ENCODE measurements at places on chromosomes 4 and X.

DNA sequence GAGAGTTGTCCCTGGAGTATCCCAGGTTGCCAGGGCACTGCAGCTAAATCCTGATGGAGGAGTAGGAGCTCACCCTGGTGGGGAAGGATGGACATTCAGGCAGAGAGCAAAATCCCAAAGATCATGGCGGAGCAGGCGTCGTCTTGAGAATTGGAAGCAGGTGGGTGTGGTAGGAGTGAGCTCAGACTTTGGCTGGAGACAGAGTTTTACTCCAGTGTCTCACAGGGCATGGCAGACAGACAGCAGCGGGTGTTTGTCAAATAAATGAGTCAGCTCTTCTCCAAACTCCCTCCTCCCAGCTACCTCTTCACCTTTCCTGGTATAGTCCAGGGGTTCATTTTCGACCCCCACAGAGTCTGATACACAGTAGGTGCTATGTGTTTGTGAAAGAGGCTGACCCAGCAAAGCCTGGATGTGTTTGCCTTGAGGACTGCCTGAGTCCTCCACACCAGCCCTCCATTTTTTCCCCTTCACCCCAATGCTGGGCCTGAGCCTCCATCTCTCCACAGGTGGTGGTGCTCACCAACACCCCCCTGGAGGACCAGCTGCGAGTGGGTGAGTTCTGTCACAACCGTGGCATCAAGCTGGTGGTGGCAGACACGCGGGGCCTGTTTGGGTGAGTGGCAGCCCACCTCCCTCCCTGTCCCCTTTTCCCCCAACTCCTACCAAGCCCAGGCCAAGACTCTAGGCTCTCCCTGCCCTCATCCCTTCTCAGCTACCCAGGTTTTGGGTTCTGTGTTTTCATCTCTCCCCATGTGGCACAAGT lies 6.9 kb downstream of the UBA1 start:
- no peak for DNase-seq

DNA sequence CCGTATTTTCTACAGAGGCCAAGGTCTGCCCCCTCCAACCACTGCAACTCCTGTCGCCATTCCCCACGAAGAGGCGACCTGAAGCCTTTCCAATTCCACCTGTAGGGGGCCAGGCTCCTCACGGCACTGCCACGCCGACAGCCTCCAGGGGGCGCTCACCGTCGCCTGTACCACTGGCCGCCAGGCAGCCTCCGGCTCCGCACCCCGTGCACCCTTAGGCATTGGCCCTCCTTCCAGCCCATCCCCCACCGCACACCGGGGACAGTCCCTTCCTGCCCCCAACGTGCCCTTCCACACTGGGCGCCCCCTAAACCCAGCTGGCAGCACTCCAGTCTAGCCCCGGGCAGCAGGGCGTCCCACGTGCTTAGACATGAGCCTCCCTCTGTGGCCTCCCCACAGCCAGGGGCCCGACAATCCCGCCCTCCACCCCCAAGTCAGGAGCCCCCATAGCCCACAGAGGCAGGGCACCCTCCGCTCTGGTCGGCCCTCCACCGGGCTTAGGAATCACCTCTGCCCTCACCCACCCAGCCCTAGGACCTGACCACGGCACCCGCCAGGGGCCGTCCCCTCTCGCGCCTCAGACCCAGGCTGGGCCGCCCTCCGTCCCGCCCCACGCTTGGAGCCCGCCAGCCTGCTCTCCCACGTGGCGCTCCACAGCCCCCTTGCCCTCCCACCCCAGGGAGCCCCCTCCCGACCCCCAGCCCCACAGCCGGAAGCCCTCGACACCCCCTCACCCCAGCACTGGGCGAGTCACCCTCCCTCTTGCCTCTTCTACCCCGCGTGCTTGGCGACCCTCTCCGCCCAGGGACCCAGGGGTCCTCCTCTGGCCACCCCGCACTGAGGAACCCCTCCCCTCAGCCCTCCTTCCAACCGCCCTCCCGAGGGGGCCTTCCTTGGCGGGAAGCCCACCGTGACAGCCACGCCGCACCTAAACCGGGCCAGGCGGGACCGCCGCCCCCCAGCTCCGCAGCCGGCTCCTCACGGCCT lies 711 bp downstream of the PNMA6E start:
- DNase-seq: peak; percentile 24

GRCh38 chr4:53676402-53676871 lies 85.2 kb upstream of the LNX1 start:
- DNase-seq: no peak

- no peak for DNase-seq
These were observed 659.1 kb downstream of the GRID2 start for GRCh38 chr4:92962831-92963230.

DNA sequence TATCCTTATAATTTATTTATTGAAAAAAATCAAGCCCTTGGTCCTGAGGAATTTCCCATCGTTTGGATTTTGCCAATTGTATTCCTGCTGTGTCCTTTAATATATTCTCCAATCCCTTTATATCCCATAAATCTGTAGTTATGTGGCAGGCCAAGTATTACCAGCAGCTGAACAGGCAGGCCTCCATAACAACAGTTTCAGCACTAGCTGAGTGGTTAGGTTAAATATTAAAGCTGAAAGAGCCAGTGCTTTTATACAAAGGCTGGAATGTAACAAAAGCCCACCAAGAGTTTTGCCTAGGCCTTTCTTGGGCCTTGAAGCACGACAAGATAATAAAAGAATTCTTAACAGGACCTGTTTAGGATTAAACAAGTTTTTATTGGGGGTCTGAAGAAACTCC lies 366.6 kb upstream of the GALNT7 start:
- no peak for DNase-seq

DNA sequence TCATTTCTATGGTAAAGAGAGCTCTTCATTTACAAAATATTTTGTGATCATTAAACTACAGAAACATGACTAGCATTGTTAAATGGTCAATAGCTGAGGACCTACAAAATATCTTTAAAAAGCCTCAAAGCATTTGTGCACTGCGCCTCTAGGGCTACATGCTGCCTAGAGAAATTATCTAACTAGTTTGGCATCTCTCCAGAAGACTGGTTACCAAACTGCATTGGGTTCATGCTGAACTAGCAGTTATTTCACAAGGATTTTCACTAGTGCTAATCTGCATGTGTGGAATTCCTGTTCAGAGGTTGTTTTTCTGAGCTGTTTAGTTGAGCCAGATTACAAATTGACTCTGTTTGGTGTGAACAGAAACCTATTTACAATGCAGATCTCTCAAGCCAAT lies 58.5 kb upstream of the PITX2 start:
- DNase-seq: no peak

DNA sequence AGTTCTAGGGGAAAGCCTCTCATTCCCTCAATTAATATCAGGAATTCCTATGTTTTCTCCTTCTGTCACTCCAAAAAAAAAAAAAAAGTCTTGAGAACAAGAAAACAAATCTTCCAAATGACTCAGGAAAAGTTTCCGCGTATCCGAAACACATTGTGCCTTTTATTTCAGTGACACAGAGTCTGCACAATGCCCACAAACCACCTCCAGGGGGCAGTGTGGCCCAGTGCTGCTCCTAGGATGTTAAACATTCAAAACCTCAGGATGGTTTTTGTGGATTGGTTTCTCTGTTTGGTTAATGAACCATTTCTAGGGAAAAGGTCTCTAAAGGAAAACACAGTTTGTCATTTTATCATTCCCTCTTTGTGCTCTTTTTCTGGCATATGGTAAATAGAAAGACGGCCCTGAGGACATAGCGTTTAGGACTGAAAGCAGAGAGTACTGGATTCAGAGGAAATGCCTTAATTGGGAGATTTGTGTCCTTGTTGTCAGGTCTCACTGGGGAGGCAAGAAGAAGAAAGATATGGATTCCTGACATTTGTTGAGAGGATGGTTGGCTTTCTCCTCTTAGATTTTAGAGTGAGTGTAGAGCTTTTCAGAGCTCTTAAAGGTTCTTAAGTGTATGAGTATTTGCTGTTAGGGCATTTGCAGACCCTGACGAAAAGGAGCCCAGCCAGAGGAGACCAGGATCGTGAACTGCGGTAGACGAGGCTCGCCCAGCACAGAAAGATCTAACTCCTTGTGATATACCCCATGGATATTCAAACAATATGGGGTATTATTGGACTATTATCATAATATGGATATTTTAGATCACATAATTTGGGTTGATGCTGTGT lies 65.7 kb upstream of the MAP9 start:
- DNase-seq: peak; percentile 3

GRCh38 chrX:100208076-100208475 lies 202.0 kb downstream of the PCDH19 start:
- no peak for DNase-seq

DNA sequence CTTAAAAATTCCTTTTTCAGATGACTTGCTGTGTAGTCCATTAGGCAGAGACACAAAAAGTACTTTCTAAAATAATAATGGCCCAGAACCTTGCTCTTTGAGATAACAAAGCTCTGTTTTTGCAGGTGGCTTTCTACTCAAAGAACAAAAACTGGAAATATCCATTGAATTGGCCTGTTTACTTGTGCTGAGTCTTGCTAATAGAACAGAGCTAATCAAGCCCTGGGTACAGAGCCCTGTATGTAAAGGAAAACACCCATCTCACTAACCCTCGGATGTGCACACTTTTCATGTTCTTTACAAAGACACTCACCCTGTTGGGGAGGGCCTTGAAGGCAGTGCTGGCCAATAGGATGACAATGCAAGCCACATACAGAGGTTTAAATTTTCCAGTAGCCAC lies 27.0 kb upstream of the LNX1 start:
- no peak for DNase-seq

- no peak for DNase-seq
These were observed 34.3 kb downstream of the TRIM61 start for GRCh38 chr4:164943192-164943591.

- no peak for DNase-seq
These were observed 59.2 kb downstream of the CPLX1 start for GRCh38 chr4:766559-767283.

DNA sequence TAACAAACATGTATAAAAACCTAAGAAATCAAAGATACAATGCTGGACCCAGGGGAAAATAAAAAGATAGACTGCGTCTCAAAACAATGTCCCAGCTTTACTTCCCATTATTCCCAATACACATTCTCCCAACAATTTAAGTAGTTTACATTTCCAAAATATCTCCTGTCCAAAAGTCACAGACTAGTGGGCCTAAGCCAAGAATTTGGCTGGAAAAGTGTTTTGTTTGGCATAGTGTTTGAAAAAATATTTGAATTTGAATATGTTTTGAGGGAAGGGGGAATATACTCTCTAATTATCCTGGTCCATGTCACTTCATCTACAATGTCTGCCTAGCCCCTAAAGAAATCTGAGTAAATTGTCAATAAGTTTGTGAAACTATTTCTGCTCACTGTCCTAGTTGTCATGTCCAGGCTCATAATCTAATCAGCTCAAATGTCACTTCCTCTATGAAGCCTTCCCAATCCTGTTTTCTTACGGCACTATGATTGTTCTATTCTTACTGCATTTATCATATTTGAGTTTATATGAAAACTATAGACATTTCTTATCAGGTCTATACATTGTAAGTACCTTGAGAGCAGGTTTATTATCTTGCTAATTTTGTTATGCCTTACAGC lies 74.4 kb downstream of the SEC24D start:
- no peak for DNase-seq

DNA sequence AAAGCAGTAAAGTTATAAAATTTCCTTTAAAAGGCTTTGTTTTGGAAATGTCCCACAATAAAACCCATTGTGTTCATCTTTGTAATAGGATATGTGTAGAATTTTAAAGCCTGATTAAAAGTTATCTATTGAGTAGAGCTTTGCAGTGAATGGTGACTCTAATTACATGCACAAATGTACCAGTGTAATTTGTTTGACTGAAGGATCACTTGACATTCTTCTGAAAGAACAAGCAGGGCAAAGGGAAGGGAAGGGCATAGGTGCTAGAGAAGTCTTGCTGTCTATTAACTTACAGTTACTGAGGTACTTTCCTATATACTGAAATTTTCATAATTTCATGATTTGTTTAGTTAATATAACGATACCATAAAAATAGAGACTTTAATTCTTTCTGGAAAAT lies 70.8 kb downstream of the STIM2 start:
- no peak for DNase-seq

- DNase-seq: no peak
These were observed 85.3 kb downstream of the RTL5 start for GRCh38 chrX:72046447-72046846.

GRCh38 chr4:5804656-5805055 lies 88.2 kb downstream of the CRMP1 start:
- no peak for DNase-seq

DNA sequence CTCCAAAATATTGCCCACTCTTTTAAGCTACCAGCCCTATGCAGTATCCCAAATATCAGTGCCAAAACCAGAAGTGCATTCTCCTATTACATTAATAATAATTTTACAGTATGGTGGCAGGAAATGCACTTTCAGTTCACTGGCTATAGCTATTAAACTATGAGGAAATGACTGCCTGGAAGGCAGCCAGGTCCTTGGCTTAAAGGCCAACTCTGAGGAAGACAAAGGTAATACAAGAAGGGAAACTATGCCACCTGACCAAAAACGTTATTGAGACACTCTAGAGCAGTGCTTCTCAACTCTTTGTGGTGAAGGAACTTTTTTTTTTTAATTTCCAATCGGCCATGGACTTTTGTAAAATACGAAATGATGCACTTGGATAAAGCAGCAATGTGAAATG lies 133.6 kb upstream of the VAMP7 start:
- no peak for DNase-seq

- no peak for DNase-seq
These were observed 59.8 kb downstream of the PTCHD1 start for GRCh38 chrX:23394421-23394820.

DNA sequence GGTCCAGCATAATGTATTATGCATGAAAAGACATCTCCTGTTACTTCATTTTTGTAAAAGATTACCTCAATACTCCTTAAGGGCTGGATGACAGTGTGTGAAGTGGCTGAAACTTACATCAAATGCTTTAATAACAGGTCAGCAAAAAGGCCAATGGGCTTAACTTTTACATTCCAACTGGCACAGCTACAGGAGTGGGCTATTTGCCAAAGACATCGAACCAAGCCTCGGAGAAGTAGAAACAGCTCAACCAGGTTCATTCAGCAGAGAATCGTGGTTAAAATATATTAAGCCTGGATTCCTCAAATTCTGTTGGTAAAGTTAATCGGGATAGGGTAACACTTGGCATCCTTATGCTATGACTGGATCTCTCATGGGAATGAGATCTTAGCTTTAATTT lies 639.7 kb downstream of the TRIML1 start:
- no peak for DNase-seq

- no peak for DNase-seq
These were observed 999.2 kb downstream of the ADGRL3 start for GRCh38 chr4:62199291-62199810.
